Glutamatergic neuron (in vitro differentiated cells): ENCODE measurements at places on chromosomes 12 and 14. TPM values are rescaled to one million over a fixed set of nuclear protein-coding genes. Genes with fewer than 3 reads are reported as not detected.

KLHL33 gene
- total RNA-seq = 0.15 TPM

LRP1 gene
- 125 TPM for total RNA-seq

PKP2 gene
- 2.5 TPM for total RNA-seq

STYK1 gene
- total RNA-seq = not detected

FAM90A1 gene
- 0.54 TPM for total RNA-seq

WNT1 gene
- total RNA-seq = not detected

DAO gene
- total RNA-seq = not detected

POTEM gene
- total RNA-seq = not detected

CMTM5 gene
- not detected for total RNA-seq

CISTR gene
- not detected for total RNA-seq

ASIC1 gene
- total RNA-seq = 451 TPM

KRT78 gene
- total RNA-seq = not detected

HOXC9 gene
- total RNA-seq = not detected

HSPB8 gene
- 0.32 TPM for total RNA-seq

TAS2R20 gene
- 3.4 TPM for total RNA-seq

TESPA1 gene
- total RNA-seq = not detected

HOTAIR gene
- total RNA-seq = not detected

PPFIA2 gene
- total RNA-seq = 31.1 TPM

FANCM gene
- 9.6 TPM for total RNA-seq

ZDHHC22 gene
- 77.3 TPM for total RNA-seq

DYNC1H1 gene
- 2,051 TPM for total RNA-seq

KLRF1 gene
- not detected for total RNA-seq

CLEC9A gene
- total RNA-seq = not detected

LBHD2 gene
- total RNA-seq = not detected

TAS2R13 gene
- total RNA-seq = 2.0 TPM

MGP gene
- total RNA-seq = not detected

ADSS1 gene
- total RNA-seq = 45.1 TPM

CCDC184 gene
- 36.2 TPM for total RNA-seq

TDG gene
- total RNA-seq = 56.8 TPM

TM7SF3 gene
- total RNA-seq = 30.3 TPM

KSR2 gene
- total RNA-seq = 0.47 TPM

LRRC10 gene
- not detected for total RNA-seq

AMN gene
- 0.34 TPM for total RNA-seq

SIRT4 gene
- 3.8 TPM for total RNA-seq

KCNJ8 gene
- 0.66 TPM for total RNA-seq

ZBTB25 gene
- 9.4 TPM for total RNA-seq

DNAJC22 gene
- total RNA-seq = 4.5 TPM

CNTN1 gene
- 81.4 TPM for total RNA-seq

TPH2 gene
- 0.34 TPM for total RNA-seq

PLEKHG3 gene
- 10.1 TPM for total RNA-seq

RNF31 gene
- 88.2 TPM for total RNA-seq

TRPV4 gene
- 0.17 TPM for total RNA-seq

PIWIL1 gene
- total RNA-seq = not detected

DENND5B gene
- total RNA-seq = 45.6 TPM

TGM1 gene
- total RNA-seq = 4.2 TPM

COX8C gene
- not detected for total RNA-seq

MSI1 gene
- total RNA-seq = 229 TPM

OR4Q2 gene
- total RNA-seq = not detected

ADCY6 gene
- 17.4 TPM for total RNA-seq

CD27 gene
- not detected for total RNA-seq

STXBP6 gene
- total RNA-seq = 0.49 TPM

PTPRR gene
- 0.34 TPM for total RNA-seq

TDRD9 gene
- not detected for total RNA-seq

GARIN6 gene
- not detected for total RNA-seq

CLEC14A gene
- 0.96 TPM for total RNA-seq

BDKRB2 gene
- total RNA-seq = 3.8 TPM

ADGRD1 gene
- total RNA-seq = 0.96 TPM

CLEC7A gene
- total RNA-seq = not detected

LUM gene
- not detected for total RNA-seq
